Activated CD8-positive, alpha-beta memory T cell treated with anti-CD3 and anti-CD28 coated beads for 4 hours (primary cell): ENCODE measurements at places on chromosomes 3 and 15.

GRCh38 chr15:95663156-95664100 is 667.1 kb upstream of the NR2F2 start:
- DNase-seq: no peak

- no peak for DNase-seq
Observed at GRCh38 chr3:53809764-53810400, 36.3 kb downstream of the CHDH start.

DNA sequence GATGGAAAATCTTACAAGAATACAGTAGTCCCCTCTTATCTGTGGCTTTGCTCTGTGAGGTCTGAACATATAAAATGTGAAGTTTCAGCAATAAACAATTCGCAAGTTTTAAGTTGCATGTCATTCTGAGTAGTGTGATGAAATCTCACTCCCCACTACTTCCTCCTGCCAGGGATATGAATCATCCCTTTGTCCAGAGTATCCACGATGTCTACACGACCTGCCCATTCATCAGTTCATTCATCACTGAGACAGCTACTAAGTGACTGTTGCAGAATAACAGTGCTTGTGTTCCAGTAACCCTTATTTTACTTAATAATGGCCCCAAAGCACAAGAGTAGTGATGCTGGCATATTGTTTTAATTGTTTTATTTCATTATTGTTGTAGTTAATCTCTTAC is 489.2 kb upstream of the UBE2E2 start:
- DNase-seq: no peak

- DNase-seq: no peak
Observed at GRCh38 chr3:28612232-28612631, 263.6 kb upstream of the AZI2 start.

- no peak for DNase-seq
Observed at GRCh38 chr15:34012461-34013028, 26.5 kb downstream of the AVEN start.

DNA sequence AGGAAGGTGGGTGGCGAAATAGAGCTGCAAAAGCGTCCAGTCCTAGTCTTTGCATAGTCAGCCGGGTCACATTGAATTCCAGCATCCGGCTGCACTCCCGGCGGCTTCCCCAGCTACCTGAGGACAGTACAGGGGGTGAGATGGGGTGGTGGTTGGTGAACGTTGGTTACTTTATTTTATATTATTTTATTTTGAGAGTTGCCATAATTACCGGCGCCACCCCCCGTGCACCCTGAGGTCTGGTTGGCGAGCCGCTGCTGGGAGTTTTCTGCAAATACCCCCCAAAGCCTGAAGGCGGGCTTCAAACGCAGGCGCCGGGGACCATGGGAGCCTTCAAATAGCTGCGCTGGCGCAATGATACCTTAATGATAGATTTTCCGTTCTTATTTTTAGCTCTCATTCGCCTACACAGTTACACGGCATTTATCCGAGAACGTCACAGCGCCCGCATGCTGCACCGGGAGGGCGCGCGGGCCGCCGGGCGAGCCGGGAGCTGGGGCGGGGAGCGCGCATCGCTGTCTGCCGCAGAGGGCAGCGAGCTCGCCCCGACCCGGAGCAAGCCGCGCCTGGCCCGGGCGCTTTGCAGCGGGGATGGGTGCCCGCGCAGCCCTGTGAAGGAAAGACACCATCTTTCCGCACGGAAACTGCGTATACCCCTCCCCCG is 756 bp upstream of the RASGRF1 start:
- DNase-seq: no peak

DNA sequence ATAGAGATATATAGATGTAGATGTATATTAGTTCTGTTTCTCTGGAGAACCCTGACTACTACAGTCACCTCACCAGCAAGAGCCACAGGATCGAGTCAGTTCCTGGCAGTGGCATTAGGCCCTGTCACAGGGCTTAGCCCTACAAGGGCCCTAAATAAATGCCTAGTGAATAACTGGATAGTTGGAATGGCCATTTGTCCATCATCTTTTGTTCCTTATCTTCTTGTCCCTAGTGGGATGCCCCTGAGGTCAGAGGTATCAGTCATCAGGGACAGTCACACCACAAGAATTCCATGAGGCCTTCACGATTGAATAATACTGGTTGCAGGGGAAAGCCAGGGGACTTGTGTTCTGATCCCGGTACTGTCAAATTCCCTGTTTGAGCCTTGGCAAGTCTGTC is 204.9 kb upstream of the PPP2R3A start:
- DNase-seq: no peak

GRCh38 chr15:55564347-55565145 is 23.6 kb downstream of the PYGO1 start:
- DNase-seq: no peak

DNA sequence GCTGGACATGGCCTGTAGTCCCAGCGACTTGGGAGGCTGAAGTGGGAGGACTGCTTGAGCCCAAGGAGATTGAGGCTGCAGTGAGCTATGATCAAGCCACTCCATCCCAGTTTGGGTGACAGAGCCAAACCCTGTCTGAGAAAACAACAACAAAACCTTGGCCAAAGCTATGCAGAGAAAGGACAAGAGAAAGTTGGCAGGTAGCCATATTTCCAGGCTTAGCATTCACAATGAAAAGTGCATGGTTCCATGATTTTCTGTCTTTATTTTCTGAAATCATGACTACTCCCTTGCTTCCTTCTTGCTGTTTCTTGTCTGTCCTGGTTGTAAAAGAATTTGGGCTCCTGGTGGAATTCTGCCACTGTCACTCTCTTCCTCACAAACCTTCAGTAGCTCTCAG is 284.6 kb upstream of the C2CD4B start:
- no peak for DNase-seq

DNA sequence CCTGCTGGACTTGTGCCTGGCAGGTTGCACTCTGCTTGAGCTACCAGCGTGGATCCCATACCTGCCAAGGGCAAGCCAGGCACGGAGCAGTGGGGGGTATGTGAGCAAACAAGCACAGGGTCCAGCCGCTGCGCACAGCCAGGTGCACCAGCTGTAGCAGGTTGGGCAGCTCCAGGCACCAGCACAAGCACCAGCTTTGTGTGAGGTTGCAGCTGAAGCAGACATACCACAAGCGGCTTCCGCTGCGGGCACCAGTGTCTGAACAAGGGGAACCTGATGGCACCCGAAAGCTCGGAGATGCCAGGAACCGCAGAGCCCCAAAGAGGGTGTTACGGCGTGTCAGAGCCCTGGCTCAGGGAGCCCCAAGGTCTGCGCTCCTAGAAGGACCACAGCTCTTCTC is 472.7 kb upstream of the ARL6 start:
- DNase-seq: no peak

- no peak for DNase-seq
Observed at GRCh38 chr3:180408654-180409053, 193.3 kb upstream of the TTC14 start.

- peak; percentile 32 for DNase-seq
Observed at GRCh38 chr3:32296251-32297204, 58.0 kb downstream of the CMTM8 start.

DNA sequence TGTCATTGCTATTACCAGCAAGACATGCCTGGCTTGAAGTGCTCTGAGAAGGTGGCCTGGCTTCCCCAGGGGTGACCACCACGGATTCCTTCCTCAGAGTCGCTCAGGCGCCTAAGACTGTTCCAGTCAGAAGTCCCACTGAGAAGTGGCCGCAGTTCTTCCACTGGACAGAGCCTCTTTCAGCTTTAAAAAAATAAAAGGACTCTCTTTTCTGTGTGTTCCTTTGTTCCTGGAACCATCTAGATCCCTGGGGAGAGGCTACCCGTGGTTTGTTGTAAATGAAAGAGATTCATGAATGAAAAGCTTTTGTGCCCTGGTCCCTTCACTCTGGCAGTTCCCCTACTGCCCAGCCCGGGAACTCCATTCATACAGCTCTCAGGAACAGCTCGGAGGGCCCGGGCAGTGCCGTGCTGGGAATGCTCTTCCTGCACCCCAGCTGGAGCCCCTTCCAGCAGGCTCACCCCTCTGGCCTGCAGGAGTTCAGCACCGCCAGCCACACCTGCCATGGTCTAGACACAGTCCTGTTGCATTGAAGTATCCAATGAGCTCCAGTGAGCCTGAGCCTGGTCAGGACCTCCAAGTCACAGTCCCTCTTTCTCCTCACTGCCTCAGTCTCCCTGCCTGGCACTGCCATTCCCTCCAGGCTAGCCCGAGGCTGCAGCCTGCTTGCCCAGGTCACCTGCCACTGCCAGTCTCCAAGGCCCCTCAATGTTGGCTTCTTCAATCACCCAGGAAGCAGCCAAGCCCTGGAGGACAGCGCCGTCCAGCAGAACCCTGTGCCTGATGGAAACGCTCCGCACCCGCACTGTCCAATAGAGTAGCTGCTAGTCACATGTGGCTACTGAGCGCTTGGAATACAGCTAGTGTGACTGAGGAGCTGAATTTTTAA is 75.4 kb downstream of the XXYLT1 start:
- no peak for DNase-seq

DNA sequence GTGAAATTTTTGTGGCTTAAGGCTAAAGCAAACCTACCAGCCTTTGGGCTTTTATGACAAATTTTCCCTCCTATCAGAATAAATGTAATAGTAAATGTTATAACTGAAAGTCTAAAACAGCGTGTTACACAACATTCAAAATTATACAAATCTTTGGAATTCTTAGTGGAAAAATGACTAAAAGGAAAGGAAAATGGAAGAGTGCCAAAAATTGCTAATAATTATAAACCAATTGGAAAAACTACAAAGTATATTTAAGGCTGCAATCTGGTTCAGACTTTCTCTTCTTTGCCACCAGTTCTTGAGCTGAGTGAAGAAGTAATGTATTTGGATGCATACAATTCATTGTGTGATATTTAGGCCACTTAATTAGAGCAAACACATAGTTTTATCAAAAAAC is 45.6 kb upstream of the PHLDB2 start:
- DNase-seq: no peak

GRCh38 chr15:48190932-48191573 is 412 bp upstream of the CTXN2 start:
- DNase-seq: no peak

GRCh38 chr3:184491011-184491576 is 70.5 kb upstream of the EPHB3 start:
- no peak for DNase-seq

- DNase-seq: no peak
Observed at GRCh38 chr3:158418035-158418434, 153.0 kb upstream of the MLF1 start.

- DNase-seq: no peak
Observed at GRCh38 chr15:97087006-97087741, 756.7 kb downstream of the NR2F2 start.

DNA sequence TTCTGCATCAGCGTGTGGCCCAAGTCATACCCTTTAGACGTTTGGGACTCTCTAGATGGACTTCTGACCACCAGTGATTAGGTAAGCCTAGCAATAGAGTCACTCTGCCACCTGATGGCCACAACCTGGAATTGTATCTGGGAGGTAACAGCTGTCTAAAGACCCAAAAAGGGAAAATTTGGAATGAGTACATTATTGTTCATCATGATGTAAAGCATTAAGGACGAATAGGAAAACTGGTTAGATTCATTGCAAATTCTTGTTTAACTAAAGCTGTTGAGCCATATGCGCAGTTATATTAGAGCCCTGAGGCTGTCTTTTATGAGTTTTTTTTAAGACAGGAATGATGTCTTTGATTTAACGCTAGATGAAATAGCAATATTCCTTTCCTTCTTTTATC is 63.6 kb downstream of the FAM81A start:
- DNase-seq: no peak

DNA sequence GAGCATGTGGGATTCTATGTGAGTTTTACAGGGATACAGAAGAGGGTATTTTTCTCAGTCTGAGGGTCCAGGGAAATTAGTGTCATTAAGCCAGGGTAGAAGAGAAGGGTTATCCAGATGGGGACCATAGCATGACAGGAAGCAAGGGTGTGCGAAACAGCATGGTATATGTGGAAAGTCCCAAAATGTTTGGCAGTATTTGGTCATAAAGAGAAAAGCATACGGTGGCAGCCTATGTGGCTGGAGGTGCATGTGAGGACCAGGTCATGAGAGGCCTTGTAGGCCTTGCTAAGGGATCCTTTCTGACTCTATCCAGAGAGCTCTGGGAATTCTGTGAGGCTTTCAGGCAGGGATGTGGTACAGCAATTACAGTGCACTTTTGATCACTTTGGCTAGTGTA is 411.4 kb downstream of the AGBL1 start:
- DNase-seq: no peak

DNA sequence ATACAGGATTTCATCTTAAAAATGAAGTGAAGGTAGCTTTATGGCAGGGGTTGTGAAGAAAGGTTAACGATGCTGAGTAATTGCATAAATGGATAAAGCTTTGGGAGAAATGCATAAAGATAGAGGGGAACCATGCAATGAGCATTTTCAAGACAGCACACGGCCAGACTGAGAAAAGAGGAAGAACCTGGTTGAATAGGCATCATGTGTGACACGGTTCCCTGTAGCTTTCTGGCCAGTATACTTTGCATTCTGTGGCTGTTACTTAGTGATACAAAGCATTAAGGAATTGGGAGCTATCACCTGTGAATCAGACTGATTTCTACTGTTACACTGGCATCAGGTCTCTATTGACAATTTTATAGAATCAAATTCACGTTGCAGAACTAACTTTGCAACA is 33.3 kb downstream of the NR2C2 start:
- no peak for DNase-seq

- no peak for DNase-seq
Observed at GRCh38 chr3:50194903-50195500, 3.6 kb downstream of the GNAT1 start.

DNA sequence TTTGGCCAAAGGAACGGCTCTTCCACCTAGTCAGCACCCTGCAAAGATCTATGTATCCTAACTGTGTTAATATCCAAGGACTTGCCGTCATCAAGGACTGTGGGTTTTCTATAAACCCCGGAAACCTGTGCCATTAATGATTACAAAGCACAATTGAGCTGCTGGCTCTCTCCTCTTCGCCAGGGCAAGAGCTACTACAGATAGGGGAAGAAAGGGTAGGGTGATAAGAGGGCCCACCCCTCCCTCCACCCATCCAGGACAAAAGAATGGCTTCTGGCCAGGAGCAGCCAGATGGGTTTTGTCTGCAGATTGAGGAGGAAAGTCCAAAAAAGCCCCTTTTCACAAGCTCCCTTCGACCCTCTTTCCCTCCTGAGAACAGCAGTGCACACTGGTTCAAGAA is 9.9 kb downstream of the RFT1 start:
- DNase-seq: no peak

- DNase-seq: no peak
Observed at GRCh38 chr15:87021751-87022150, 942.1 kb downstream of the AGBL1 start.

DNA sequence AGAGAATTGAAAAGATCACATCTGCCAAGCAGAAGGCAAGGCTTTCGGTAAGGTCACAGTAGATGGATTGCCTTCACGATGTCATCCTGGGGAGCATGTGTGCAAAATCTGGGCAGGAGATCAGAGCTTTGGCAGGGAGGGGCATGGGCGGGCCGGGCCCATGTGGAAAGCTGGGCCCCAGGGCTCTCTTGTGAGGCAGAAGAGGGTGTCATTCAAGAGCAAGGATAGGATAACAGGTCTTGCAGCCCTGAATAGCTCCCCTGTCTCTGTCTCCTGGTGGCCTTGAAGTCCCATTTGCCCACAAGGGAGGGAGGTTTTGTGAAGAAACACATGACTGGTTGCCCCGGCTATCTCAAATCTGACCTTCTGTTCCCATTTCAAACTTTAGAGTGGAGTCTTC is 172.0 kb downstream of the OPA1 start:
- DNase-seq: no peak

- no peak for DNase-seq
Observed at GRCh38 chr3:68271145-68271544, 616.7 kb upstream of the SUCLG2 start.
